Upper lobe of right lung (tissue), 1 donor: ENCODE measurements at places on chromosomes 2 and 18. TPM values are rescaled to one million over a fixed set of nuclear protein-coding genes. Genes with fewer than 3 reads are reported as not detected.

PARD6G gene
- total RNA-seq = 6.5 TPM

CYP27C1 gene
- not detected for total RNA-seq

CNDP1 gene
- total RNA-seq = not detected

OXER1 gene
- 1.1 TPM for total RNA-seq

BZW1 gene
- 158 TPM for total RNA-seq

DNA sequence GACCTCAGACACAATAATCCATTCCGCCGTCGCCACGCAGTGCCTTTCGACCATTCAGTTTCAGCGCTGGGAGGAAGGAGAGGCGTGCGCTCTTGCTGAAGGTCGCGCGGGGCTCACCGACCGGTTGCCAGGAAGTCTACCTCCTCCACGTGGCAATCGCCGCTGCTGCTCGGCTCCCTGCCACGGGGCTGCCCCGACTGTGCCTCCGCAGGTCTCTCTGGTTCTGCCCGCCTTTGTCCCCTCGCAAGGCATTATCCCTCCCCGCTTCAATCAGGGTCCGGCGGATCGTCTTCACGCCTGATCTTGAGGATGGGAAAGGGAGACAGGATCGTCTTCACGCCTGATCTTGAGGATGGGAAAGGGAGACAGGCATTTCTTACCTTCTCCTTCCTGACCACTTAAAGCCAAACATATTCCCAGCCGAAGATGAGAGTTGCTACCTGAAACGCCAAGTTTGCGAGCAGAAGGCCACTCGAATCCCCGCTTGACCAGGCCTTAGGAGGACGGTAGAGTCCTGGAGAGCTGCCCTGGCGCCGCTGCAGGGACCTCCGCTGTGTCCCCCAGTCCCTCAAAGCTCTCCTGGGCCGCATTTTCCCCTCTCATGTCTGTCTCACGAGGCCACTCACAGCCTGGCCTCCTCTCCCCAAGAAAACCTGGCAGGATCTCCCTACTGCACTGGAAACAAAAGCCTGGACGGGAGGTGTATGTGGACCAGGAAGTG, 4.3 kb upstream of the GPR45 start:
- no peak overlapping the region for H3K4me3 ChIP-seq
- H3K27me3 ChIP-seq = peaks cover 6% of the 10 kb centered on the region
- DNase-seq = no peak
- no peaks in the 10 kb centered on the region for H3K36me3 ChIP-seq
- no peak overlapping the region for H3K27ac ChIP-seq
- peaks cover 8% of the 10 kb centered on the region for H3K4me1 ChIP-seq

DNA sequence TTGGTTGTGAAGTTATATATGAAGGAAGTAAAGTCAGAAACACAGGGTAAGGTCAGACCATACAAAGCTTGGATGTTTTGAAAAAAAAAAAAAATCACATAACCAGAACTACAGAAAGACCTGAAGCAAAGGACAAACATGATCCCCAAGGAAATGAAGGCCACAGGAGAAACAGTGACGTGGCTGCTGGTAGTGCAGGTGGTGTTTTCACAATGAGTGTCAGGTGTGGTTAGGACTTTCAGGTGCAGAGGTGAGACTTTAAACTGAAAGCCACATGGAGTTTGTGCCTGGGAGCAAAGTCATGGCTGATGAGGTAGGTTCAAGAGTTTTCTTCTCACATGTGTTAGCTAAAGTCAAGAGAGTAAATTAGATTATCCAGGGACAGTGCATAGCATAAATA, 270.7 kb downstream of the PIEZO2 start:
- H3K27ac ChIP-seq = no peak overlapping the region
- no peaks in the 10 kb centered on the region for H3K36me3 ChIP-seq
- no peak for DNase-seq

GRCh38 chr2:222813177-222813843, 47.5 kb upstream of the ACSL3 start:
- no peak overlapping the region for H3K4me3 ChIP-seq
- no peak for DNase-seq
- no peaks in the 10 kb centered on the region for H3K27me3 ChIP-seq
- H3K4me1 ChIP-seq = no peaks in the 10 kb centered on the region
- no peaks in the 10 kb centered on the region for H3K36me3 ChIP-seq

- DNase-seq = no peak
- H3K4me1 ChIP-seq = peaks cover 54% of the 10 kb centered on the region
- H3K4me3 ChIP-seq = no peak overlapping the region
- H3K36me3 ChIP-seq = no peaks in the 10 kb centered on the region
Measured at GRCh38 chr2:105795575-105795934, 50.8 kb downstream of the NCK2 start.

- DNase-seq = no peak
- H3K4me3 ChIP-seq = no peak overlapping the region
- H3K4me1 ChIP-seq = no peaks in the 10 kb centered on the region
- no peaks in the 10 kb centered on the region for H3K27me3 ChIP-seq
- no peaks in the 10 kb centered on the region for H3K36me3 ChIP-seq
Measured at GRCh38 chr2:209426432-209426831, 2.6 kb downstream of the MAP2 start.

GRCh38 chr2:26696351-26696816, 3.9 kb downstream of the KCNK3 start:
- H3K27ac ChIP-seq = no peak overlapping the region
- H3K27me3 ChIP-seq = peaks cover 58% of the 10 kb centered on the region
- no peak for DNase-seq
- no peaks in the 10 kb centered on the region for H3K36me3 ChIP-seq
- H3K4me1 ChIP-seq = peaks cover 8% of the 10 kb centered on the region

GRCh38 chr18:37534627-37535026, 31.0 kb downstream of the CELF4 start:
- no peaks in the 10 kb centered on the region for H3K36me3 ChIP-seq
- H3K27ac ChIP-seq = no peak overlapping the region
- H3K4me3 ChIP-seq = no peak overlapping the region

GRCh38 chr2:240627736-240628506, 2.6 kb downstream of the GPR35 start:
- no peaks in the 10 kb centered on the region for H3K27me3 ChIP-seq
- no peaks in the 10 kb centered on the region for H3K36me3 ChIP-seq
- H3K27ac ChIP-seq = no peak overlapping the region
- no peak overlapping the region for H3K4me3 ChIP-seq

GRCh38 chr2:226215902-226216503, 583.6 kb downstream of the IRS1 start:
- H3K4me3 ChIP-seq = no peak overlapping the region
- no peaks in the 10 kb centered on the region for H3K36me3 ChIP-seq
- no peak for DNase-seq
- no peak overlapping the region for H3K27ac ChIP-seq
- no peaks in the 10 kb centered on the region for H3K4me1 ChIP-seq

GRCh38 chr2:47077442-47078117, 77.5 kb downstream of the STPG4 start:
- H3K4me1 ChIP-seq = peaks cover 68% of the 10 kb centered on the region
- H3K4me3 ChIP-seq = no peak overlapping the region
- no peak for DNase-seq
- H3K27ac ChIP-seq = peak overlapping the region; percentile 78

- no peak overlapping the region for H3K27ac ChIP-seq
- no peak overlapping the region for H3K4me3 ChIP-seq
- no peaks in the 10 kb centered on the region for H3K27me3 ChIP-seq
- H3K36me3 ChIP-seq = no peaks in the 10 kb centered on the region
Measured at GRCh38 chr2:136347981-136348380, 230.0 kb upstream of the CXCR4 start.

DNA sequence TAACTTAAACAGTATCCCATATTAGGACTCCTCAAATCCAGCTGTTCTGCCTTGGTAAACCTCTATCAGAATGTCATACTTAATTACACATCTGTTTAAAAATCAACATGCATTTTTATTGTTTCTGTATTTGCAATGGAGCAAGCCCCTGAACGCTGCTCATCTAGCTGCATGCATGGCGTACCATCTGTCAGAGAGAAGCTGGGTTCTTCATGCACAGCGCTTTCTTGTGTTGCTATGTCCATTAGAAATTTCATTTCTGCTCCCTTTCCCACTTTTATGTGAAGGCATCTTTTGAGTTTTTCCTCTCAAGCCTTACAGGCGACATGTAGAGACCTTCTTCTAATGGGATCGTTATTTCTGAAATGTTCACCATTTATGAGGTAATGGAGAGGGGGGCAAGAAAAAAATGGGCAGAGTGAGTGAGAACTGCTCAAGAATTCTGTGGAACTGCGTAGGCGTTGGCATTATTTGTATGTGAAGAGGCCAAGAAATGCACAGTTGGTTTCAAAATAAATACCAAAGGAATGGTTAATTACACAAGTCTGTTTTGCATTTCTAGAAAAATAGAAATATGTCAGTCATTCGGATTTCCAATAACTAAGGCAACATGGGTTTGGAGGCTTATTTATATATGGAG, 31.6 kb downstream of the INSIG2 start:
- no peak for DNase-seq
- no peaks in the 10 kb centered on the region for H3K36me3 ChIP-seq
- no peaks in the 10 kb centered on the region for H3K27me3 ChIP-seq
